ENCODE measurements at places on chromosomes 11 and 22. TPM values are rescaled to one million over a fixed set of nuclear protein-coding genes. Genes with fewer than 3 reads are reported as not detected.

GRCh38 chr11:45108070-45109064 is 38.1 kb upstream of the PRDM11 start:
- DNase-seq, result no peak
- H3K4me1 ChIP-seq, result no peaks in the 10 kb centered on the region
- no peaks in the 10 kb centered on the region for H3K36me3 ChIP-seq
- H3K4me3 ChIP-seq, result no peak overlapping the region

GRCh38 chr11:24391167-24391566 is 105.7 kb upstream of the LUZP2 start:
- H3K27me3 ChIP-seq, result no peaks in the 10 kb centered on the region
- no peaks in the 10 kb centered on the region for H3K4me1 ChIP-seq
- H3K27ac ChIP-seq, result no peak overlapping the region
- H3K36me3 ChIP-seq, result no peaks in the 10 kb centered on the region
- no peak for DNase-seq

GRCh38 chr22:24367841-24368240 is 59.6 kb upstream of the ADORA2A start:
- no peak for DNase-seq
- H3K27me3 ChIP-seq, result no peaks in the 10 kb centered on the region
- H3K4me1 ChIP-seq, result no peaks in the 10 kb centered on the region
- H3K4me3 ChIP-seq, result no peak overlapping the region

- H3K27me3 ChIP-seq, result peaks cover 10% of the 10 kb centered on the region
- H3K4me1 ChIP-seq, result no peaks in the 10 kb centered on the region
- no peak overlapping the region for H3K4me3 ChIP-seq
- no peak for DNase-seq
- H3K36me3 ChIP-seq, result no peaks in the 10 kb centered on the region
- no peak overlapping the region for H3K27ac ChIP-seq
Measured at GRCh38 chr11:6129635-6130034, 22.2 kb downstream of the OR56B4 start.

Gene ZP1
- not detected for total RNA-seq

Gene OR4A47
- total RNA-seq, result not detected

DNA sequence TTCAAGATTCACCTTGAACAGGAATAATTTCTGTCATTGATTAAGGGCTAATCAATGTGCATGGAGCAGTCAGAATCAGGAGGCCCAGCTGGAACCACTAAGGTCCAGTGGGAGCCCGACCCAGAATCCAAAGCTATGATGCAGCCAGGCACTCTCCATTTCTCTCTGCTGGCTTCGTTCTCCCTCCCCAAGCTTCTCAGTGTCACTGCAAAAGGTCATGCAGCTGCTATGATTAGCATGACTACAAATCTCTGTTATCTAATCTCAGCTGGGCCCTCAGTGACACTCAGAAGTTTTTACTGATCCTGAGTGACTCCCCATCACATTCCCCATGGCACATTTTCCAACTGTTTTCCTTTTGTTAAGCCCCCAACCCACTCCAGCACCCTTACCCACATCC is 31.1 kb upstream of the PRSS23 start:
- H3K4me3 ChIP-seq, result no peak overlapping the region
- DNase-seq, result no peak
- H3K4me1 ChIP-seq, result no peaks in the 10 kb centered on the region
- 0 out of 3 replicates have a peak, but pooled peaks cover 2% of the 10 kb centered on the region for H3K27me3 ChIP-seq
- no peak overlapping the region for H3K27ac ChIP-seq

- no peak overlapping the region for H3K4me3 ChIP-seq
- no peak overlapping the region for H3K27ac ChIP-seq
- no peak for DNase-seq
- no peaks in the 10 kb centered on the region for H3K27me3 ChIP-seq
- no peaks in the 10 kb centered on the region for H3K4me1 ChIP-seq
Measured at GRCh38 chr11:110828086-110828485, 115.8 kb upstream of the ARHGAP20 start.

DNA sequence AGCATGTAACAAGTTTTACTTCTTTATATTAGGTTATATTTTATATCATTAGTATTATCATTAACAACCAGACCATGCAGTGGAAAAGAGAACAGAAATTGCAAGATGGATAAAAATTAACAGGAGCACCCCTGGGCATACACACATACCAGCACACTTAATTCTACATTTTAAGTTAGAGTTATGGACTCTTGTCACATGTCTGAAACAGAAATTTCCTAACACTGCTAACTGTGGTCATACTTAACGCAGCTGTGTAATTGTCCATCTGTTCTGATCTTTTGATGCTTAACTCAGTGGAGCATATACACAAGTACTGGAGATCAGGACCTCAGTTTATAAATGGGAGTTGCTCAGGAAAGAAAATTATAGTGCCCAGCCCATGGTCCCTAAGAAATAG is 358 bp downstream of the OR52H1 start:
- H3K4me3 ChIP-seq, result no peak overlapping the region
- no peak overlapping the region for H3K27ac ChIP-seq
- H3K36me3 ChIP-seq, result no peaks in the 10 kb centered on the region
- H3K4me1 ChIP-seq, result no peaks in the 10 kb centered on the region
- DNase-seq, result no peak
- no peaks in the 10 kb centered on the region for H3K27me3 ChIP-seq

GRCh38 chr11:65606876-65607613 is 7.0 kb downstream of the MAP3K11 start:
- no peaks in the 10 kb centered on the region for H3K27me3 ChIP-seq
- peaks cover 9% of the 10 kb centered on the region for H3K4me1 ChIP-seq
- DNase-seq, result peak; percentile 79
- H3K27ac ChIP-seq, result no peak overlapping the region
- H3K4me3 ChIP-seq, result no peak overlapping the region

- peaks cover 30% of the 10 kb centered on the region for H3K27me3 ChIP-seq
- no peaks in the 10 kb centered on the region for H3K36me3 ChIP-seq
- peaks cover 14% of the 10 kb centered on the region for H3K4me1 ChIP-seq
Measured at GRCh38 chr11:19447150-19447566, 206.4 kb upstream of the E2F8 start.

- no peaks in the 10 kb centered on the region for H3K27me3 ChIP-seq
- no peak for DNase-seq
- no peaks in the 10 kb centered on the region for H3K36me3 ChIP-seq
Measured at GRCh38 chr22:25564979-25565677, 653 bp downstream of the GRK3 start.

Gene NNMT
- total RNA-seq, result 11.7 TPM

- H3K4me3 ChIP-seq, result no peak overlapping the region
- H3K27me3 ChIP-seq, result no peaks in the 10 kb centered on the region
- no peak overlapping the region for H3K27ac ChIP-seq
- peaks cover 39% of the 10 kb centered on the region for H3K4me1 ChIP-seq
- DNase-seq, result no peak
Measured at GRCh38 chr11:68379206-68379605, 66.8 kb downstream of the LRP5 start.

Gene FGF4
- not detected for total RNA-seq

Gene DCHS1
- 0.45 TPM for total RNA-seq

DNA sequence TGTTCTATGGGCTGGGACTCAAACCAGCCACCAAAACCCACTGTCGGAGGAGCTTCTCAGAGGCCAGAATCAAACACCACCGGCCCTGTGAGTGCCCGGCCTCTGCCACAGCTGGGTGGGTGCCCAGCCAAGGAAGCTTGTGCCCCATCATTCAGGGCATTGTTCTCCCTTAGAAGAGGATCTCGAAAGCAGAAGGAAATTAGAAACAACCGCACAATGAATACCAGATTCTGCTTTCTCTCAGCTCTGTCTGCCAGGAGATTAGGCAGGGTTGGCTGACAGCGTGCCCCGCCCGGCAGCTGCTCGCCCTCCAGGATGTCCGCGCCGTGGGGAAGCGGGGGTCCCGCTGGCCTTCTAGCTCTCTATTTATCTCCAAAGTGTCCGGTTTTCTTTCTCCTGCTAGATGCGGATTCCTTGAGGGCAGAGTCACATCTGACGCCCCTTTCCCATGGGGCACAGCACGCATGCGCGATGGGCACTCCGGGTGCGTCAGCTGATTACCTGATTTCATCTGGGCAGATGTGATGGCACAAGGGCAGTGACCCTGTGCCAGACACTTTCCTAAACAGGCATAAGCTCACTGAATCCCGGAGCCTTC is 25.5 kb downstream of the SCGB1A1 start:
- no peak overlapping the region for H3K4me3 ChIP-seq
- H3K27ac ChIP-seq, result no peak overlapping the region
- DNase-seq, result no peak
- H3K36me3 ChIP-seq, result no peaks in the 10 kb centered on the region

Gene RHOG
- total RNA-seq, result 162 TPM

GRCh38 chr11:20824773-20825172 is 155.4 kb downstream of the NELL1 start:
- no peaks in the 10 kb centered on the region for H3K36me3 ChIP-seq
- no peak overlapping the region for H3K4me3 ChIP-seq
- no peak overlapping the region for H3K27ac ChIP-seq
- no peak for DNase-seq

DNA sequence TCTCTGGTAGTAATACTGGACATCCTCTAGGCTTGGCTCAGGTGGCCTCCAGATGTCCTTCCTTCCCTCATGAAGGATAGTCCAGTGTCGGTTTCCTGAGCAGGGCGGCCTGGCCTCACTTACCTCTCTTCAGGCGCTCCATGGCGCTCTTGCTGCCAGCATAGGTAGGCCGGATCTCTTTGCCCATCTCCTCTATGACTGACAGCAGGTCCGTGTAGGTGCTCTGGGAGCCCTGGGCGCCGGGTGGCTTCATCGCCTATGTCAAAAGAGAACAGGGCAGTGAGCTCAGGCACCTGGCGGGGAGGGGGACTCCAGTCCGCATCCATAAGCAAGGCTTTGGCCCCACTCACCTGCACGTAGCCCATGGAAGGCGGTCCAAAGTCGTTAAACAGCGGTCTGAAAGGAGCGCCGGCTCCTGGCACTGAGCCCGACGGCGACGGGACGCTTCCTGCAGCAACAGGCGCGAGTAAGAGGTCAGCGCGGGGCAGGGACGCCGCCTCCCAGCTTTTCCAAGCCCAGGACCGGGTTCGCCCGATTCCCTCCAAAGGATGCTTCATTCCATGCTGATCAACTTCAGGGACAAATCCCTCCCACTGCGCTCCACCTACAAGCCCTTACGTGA is 609 bp downstream of the CDK2AP2 start:
- peak overlapping the region; percentile 79 for H3K4me3 ChIP-seq
- H3K36me3 ChIP-seq, result peaks cover 18% of the 10 kb centered on the region
- H3K4me1 ChIP-seq, result peaks cover 28% of the 10 kb centered on the region
- H3K27me3 ChIP-seq, result no peaks in the 10 kb centered on the region

Gene OTOG
- not detected for total RNA-seq

Gene TRIM29
- total RNA-seq, result 1.4 TPM

GRCh38 chr11:8839957-8840945 is 70.7 kb upstream of the AKIP1 start:
- H3K4me3 ChIP-seq, result no peak overlapping the region
- H3K27me3 ChIP-seq, result peaks cover 54% of the 10 kb centered on the region
- no peak overlapping the region for H3K27ac ChIP-seq
- no peaks in the 10 kb centered on the region for H3K4me1 ChIP-seq

GRCh38 chr11:12800871-12801270 is 126.7 kb downstream of the TEAD1 start:
- no peak for DNase-seq
- H3K36me3 ChIP-seq, result no peaks in the 10 kb centered on the region
- H3K27me3 ChIP-seq, result no peaks in the 10 kb centered on the region
- H3K27ac ChIP-seq, result no peak overlapping the region
- peaks cover 27% of the 10 kb centered on the region for H3K4me1 ChIP-seq

GRCh38 chr22:37661160-37661924 is 2.8 kb downstream of the PDXP start:
- peak; percentile 7 for DNase-seq
- peak overlapping the region; percentile 63 for H3K4me3 ChIP-seq
- peaks cover 53% of the 10 kb centered on the region for H3K36me3 ChIP-seq
- H3K27ac ChIP-seq, result peak overlapping the region; percentile 66
- H3K4me1 ChIP-seq, result peaks cover 34% of the 10 kb centered on the region

GRCh38 chr11:102799681-102800340 is 1.9 kb upstream of the MMP1 start:
- no peak for DNase-seq
- H3K4me3 ChIP-seq, result no peak overlapping the region
- H3K4me1 ChIP-seq, result no peaks in the 10 kb centered on the region
- no peaks in the 10 kb centered on the region for H3K27me3 ChIP-seq
- H3K27ac ChIP-seq, result no peak overlapping the region

Gene RASD2
- total RNA-seq, result not detected

DNA sequence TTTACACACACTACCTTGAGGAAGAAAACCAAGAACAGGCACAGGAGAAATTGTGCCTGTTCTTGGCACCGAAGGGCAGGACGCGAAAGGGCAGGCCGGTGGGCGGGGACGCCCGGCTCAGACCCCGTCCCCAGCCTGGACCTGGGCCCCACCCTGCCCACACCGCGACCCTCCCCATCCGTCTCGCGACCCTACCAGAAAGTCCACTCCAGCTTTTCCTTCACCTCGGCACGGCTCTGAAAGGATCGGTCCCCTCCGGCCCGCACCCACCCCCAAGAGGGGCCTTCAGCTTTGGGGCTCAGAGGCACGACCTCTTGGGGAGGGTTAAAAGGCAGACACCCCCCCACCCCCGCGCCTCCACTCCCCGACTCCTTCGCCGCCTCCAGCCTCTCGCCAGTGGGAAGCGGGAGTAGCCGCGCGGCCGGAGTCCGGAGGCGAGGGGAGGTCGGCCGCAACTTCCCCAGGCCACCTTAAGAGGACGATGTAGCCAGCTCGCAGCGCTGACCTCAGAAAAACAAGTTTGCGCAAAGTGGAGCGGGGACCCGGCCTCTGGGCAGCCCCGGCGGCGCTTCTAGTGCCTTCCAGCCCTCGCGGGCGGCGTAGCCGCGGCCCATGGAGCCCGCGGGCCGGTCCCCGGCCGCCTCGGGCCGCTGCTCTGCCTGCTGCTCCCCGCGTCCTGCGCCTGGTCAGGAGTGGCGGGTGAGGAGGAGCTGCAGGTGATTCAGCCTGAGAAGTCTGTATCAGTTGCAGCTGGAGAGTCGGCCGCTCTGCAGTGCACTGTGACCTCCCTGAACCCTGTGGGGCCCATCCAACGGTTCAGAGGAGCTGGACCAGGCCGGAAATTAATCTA is 4.4 kb downstream of the SEC14L6 start:
- H3K4me1 ChIP-seq, result peaks cover 19% of the 10 kb centered on the region
- DNase-seq, result peak; percentile 34
- H3K27me3 ChIP-seq, result no peaks in the 10 kb centered on the region
- H3K4me3 ChIP-seq, result peak overlapping the region; percentile 45
- peak overlapping the region; percentile 51 for H3K27ac ChIP-seq

DNA sequence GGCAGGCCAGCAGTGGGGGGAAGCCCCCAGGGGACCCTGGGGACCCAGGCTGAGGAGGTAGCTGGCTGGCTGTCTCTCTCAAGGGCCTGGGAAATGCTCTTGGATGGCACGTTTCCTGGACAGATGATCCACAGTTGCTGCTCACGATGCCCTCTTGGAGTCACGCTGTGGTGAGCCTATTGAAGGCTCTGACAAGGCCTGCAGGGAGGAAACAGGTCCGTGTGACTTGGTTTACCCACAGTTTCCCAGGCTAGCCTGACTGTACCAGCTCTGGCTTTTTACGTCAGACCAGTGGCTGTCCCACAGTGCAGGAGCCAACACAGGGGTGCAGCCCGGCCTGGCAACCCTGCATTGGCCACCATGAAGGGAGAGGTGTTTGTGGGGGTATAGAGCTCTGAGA is 29.2 kb upstream of the PPARA start:
- no peaks in the 10 kb centered on the region for H3K27me3 ChIP-seq
- no peak overlapping the region for H3K4me3 ChIP-seq
- no peak overlapping the region for H3K27ac ChIP-seq
- H3K4me1 ChIP-seq, result no peaks in the 10 kb centered on the region
- no peak for DNase-seq

- no peaks in the 10 kb centered on the region for H3K27me3 ChIP-seq
- H3K27ac ChIP-seq, result peak overlapping the region; percentile 87
- H3K4me3 ChIP-seq, result peak overlapping the region; percentile 59
- H3K36me3 ChIP-seq, result peaks cover 3% of the 10 kb centered on the region
- H3K4me1 ChIP-seq, result peaks cover 6% of the 10 kb centered on the region
Measured at GRCh38 chr22:36238373-36239149, 766 bp downstream of the APOL2 start.

Measured in K562 (cell line).